ENCODE measurements at places on chromosomes 7 and 10.

- no peak for DNase-seq
Measured at GRCh38 chr7:80634505-80634904, 3.9 kb upstream of the CD36 start.

GRCh38 chr10:110643653-110644597 is at the start of gene RBM20:
Gene RBM20 (plus strand): TSS chr10:110644336. CDS start chr10:110644455, 119 bp downstream.
- peak; percentile 20 for DNase-seq

DNA sequence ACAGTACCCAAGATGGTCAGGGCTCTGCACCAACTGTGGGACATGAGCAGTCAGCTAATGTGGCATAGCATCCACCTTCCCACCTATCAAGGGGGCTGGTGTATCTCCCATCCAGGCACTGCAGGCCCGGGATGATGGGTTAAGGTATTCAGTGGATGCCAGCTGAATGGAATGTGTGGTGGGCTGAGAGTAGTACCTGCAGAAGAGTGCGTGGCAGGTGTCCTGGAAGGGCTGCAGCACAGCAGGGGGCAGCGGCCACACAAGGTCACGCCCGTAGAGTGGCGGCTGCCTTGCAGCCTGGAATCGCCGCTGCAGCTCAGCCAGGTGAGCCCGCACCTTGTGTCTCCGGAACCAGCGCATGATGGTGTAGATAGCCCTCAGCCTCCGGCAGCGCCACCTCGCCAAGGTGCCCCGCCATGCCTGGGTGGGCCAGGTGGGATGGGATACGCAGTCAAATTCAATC is 13.3 kb downstream of the MYO1G start:
- no peak for DNase-seq

- DNase-seq: no peak
Measured at GRCh38 chr10:52939894-52940293, 167.3 kb upstream of the MBL2 start.

DNA sequence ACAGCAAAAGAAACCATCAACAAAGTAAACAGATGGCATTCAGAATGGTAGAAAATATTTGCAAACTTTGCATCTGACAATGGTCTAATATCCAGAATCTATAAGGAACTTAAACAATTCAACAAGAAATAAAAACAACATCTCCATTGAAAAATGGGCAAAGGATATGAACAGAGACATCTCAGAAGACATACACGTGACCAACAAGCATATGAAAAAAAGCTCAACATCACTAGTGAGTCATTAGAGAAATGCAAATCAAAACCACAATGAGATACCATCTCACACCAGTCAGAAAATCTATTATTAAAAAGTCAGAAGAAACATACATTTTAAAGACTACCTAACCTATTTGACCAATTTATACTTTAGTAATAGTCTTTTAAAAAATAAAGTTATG is 571.3 kb upstream of the NRG3 start:
- no peak for DNase-seq

DNA sequence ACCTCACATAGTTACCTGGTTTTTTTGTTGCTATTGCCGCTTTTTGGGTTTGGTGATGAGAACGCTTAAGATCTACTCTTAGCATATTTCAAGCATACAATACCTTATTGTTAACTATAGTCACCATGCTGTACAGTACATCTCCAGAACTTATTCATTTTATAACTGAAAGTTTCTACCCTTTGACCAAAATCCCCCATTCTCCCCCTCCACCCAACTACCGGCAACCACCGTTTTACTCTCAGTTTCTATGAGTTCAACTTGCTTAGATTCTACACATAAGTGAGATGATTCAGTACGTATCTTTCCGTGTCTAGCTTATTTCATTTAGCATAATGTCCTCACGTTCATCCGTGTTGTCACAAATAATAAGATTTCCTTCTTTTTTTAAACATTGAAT is 86.7 kb upstream of the IL6 start:
- DNase-seq: no peak

DNA sequence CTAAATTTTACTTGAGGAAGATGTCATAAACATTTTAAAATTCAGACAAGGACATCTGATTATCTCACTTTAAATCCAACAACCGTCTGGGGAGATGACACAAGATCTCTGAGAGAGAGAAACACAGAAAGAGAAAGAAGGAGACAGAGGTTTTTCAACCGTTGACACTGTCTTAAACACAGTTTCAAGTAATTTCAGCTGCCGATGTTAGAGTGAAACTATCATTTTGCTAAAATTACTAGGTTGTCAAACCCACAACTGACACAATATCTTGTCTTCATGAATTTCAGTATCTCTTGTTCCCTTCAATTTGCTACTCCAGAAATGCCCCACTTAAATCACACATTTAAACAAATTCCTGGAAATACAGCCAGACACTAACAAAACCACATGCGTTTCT is 174.8 kb downstream of the RAPGEF5 start:
- DNase-seq: no peak

GRCh38 chr7:92639213-92639896 is 49.2 kb upstream of the FAM133B start:
- DNase-seq: no peak

- DNase-seq: no peak
Measured at GRCh38 chr10:69439350-69439739, 11.9 kb upstream of the TSPAN15 start.

DNA sequence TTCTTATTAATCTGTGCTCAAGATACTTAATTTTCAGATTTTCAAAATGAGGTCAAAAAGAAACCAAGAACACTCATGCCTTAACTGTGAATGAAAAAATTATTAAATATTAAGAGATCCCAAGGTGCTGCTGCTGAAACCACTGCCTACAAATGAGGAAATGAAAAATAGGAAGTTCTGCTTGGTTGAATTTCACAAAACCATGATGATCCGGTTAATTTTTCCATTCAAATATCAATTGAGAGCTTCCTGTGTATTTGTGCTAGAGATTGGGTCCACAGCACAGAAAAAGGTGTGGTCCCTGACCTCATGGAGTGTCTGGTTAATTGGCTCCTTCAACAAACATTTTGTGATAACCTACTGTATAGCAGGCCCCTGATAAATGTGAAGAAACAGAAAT is 132.7 kb upstream of the YAE1 start:
- no peak for DNase-seq

DNA sequence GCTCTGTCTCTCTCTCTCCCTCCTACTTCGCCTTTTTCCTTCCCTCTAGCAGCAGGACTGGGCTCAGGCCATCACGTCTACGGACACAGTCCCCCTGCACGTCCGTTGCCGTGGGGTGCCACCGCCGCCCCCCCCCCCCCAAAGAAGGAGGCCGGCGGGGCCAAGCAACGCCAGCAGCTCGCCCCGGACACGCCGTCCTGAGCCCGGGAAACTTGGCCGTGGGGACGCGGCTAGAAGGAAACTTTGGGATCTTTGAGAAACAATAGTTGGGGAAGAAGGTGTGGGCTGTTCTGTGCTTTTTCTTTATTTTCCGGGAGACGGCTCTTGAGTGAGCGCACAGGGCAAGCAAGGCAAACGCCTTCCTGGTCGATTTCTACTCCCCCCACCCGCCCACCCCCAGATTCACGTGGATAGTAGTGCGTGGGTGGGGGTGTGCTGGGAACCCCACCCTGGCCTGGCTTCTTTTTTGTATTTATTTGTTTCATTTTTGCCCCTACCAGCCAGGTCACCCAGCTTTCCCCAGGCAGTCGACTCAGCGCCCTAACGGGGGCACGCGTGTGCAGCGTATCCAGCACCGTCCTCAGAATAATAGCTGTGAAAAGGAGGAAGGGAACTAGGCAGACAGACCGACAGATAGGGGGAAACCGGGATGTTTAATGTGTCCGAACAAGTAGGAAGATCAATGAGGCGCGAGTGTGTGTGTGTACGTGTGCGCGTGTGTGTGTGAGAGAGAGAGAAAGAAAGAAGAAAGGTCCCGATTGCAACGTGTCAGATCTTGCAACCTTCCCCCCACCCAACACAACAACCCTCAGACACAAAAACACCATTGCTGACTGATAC is 1.4 kb downstream of the MXI1 start:
- peak; percentile 34 for DNase-seq

GRCh38 chr10:5507649-5508131 is 8.3 kb upstream of the CALML5 start:
- no peak for DNase-seq

DNA sequence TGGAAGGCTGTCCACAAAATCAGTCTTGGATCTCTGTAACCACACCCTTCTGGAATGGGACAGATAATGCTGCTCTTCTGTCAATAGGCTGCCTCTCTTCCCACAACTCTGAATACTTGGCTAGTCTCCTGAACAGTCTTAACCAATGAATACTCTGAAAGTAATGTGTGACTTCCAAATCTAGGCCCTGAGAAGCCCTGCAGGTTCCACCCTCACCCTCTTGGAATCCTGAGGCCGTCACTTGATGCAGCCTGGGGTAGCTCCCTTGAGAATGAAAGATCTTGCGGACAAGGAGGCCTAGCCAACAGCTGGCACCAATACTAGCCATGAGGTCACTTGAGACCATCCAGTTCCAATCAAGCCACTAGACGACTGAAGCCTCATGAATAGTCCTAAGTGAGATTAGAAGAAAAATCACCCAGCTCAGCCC is 109.2 kb downstream of the ARHGAP12 start:
- DNase-seq: no peak

GRCh38 chr10:2438248-2438939 is 629.0 kb upstream of the PFKP start:
- no peak for DNase-seq

GRCh38 chr7:80954191-80954590 is 35.3 kb upstream of the SEMA3C start:
- no peak for DNase-seq

GRCh38 chr10:129958148-129958628 is 5.9 kb downstream of the EBF3 start:
- DNase-seq: no peak

DNA sequence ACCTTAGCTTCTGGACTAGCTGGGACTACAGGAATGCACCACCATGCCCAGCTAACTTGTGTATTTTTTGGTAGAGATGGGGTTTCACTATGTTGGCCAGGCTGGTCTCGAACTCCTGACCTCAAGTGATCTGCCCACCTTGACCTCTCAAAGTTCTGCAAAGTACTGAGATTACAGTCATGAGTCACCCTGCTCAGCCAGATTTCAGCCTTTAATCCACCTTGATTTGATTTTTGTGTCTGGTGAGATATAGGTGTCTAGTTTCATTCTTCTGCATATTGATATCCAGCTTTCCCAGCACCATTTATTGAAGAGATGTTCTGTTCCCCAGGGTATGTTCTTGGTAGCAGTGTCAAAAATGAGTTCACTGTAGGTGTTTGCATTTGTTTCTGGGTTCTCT is 20.1 kb upstream of the CYP3A7 start:
- DNase-seq: no peak

GRCh38 chr7:54477083-54477482 is 65.1 kb upstream of the VSTM2A start:
- DNase-seq: no peak

- no peak for DNase-seq
Measured at GRCh38 chr10:62384057-62384446, 9.9 kb downstream of the ZNF365 start.

DNA sequence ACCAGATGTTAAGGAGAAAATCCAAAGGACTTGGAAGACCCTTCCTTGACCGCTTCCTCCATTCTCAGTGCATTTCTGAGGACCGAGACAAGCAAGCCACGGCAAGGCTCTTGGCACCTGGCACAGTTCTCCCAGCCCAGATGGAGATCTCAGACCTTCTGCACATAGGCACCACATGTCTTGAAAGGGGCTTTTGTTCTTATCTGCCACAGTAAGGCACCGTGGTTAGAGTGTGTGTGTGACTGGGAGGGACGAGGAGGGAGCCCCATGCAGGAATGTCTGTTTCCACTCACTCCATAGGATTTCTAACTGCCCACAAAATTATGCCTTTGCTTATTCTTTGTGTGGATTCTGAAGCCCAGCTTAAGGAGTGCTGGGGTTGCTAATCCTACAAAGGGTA is 10.3 kb upstream of the WDR86 start:
- no peak for DNase-seq

- no peak for DNase-seq
Measured at GRCh38 chr7:81484261-81484660, 285.6 kb downstream of the HGF start.

DNA sequence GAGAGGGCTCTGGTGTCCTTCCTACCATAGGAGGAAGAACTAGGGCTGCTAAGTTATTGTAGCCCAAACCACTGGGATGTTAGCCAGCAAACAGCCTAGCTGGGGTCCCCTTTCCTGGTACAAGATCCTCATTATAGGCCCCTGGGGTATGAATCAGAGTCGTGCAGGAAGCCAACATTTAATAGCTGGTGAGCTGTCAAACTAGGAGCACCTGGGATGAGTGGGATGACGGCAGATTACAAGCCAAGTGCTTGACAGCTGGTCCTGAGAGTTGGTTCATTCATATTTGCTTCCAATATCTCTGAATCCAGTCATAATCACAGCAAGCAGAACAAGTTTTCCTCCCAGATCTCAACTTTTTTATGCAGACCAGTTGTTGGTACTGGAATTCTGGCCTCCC is 25.1 kb upstream of the DNAJB12 start:
- DNase-seq: no peak

GRCh38 chr7:2872296-2872874 is 28.3 kb upstream of the GNA12 start:
- DNase-seq: peak; percentile 14

DNA sequence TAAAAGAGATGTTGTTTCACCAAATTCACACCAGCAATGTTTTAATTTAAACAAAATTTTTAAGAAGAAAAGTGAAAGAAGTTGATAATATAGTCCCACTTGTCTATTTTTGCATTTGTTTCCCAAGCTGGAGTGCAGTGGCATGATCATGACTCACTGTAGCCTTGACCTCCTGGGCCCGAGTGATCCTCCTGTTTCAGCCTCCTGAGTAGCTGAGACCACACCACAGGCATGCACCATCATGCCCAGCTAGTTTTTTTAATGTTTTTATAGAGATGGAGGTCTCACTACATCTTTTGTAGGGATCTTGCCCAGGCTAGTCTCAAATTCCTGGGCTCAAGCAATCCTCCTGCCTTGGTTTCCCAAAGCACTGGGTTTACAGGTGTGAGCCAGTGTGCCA is 14.1 kb upstream of the NDUFA5 start:
- DNase-seq: no peak

DNA sequence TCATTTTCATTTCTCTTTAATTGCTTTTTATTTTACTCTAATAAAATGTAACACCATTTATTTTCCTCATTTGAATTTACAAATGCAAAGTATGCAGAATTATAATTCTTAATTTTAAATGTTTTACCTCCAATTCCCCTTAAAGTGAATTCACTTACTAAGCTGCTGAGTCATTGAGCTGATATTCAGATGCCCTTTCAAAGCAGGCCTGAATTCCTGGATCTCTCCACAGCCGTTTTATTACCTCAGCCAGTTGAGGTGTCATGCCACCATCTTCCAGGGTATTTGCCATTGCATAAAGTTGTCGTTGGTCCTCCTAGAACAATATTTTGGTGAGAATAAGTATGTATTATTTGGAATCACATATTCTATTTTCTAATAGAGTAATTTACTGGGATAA is 33.2 kb downstream of the GNAT3 start:
- no peak for DNase-seq

DNA sequence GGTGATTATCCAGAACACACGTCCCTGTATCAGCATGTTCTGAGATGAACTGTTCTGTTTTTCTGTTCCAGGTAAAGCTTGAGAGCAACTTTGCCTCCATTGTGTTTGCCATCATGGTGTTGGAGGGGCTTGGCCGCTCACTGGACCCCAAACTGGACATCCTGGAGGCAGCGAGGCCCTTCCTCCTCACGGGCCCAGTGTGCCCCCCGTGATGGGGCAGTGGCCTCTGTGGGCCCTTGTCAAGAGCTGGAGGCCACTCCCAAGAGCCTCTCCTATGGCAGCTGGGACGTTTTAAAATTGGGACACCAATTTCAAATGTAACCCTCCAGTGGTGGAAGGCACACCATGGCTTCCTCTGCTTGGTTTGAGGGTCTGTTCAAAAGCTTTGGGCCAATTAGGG is 1.9 kb upstream of the NDUFB2 start:
- no peak for DNase-seq

All from GM12892 (cell line).